Activated CD4-positive, alpha-beta T cell treated with anti-CD3 and anti-CD28 coated beads, Interleukin-10, Interleukin-2, amounts not matched to agents 100 ng/mL and 50 ng/mL, durations not matched to agents 16 hours and 8 hours (primary cell): ENCODE measurements at places on chromosomes 5 and 9.

DNA sequence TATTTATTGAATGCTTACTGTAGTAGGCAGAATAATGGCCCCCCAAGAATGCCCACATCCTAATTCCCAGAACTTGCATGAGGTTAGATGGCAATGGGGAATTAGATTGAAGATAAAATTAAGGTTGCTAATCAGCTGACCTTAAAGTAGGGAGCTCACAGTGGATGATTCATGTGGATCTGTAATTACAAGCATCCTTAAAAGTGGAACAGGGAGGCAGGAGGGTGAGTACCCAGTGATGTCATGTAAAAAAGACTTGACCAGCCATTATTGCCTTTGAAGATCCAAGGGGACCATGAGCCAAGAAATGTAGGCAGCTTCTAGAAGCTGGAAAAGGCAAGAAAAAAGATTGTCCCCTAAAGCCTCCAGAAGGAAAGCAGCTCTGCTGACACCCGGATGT, 71.4 kb downstream of the GABBR2 start:
- DNase-seq: no peak

- no peak for DNase-seq
Observed at GRCh38 chr5:142819825-142820224, 49.6 kb downstream of the ARHGAP26 start.

- DNase-seq: no peak
Observed at GRCh38 chr9:36781533-36781932, 208.8 kb downstream of the MELK start.

- no peak for DNase-seq
Observed at GRCh38 chr5:160833806-160834205, 18.2 kb downstream of the ATP10B start.

DNA sequence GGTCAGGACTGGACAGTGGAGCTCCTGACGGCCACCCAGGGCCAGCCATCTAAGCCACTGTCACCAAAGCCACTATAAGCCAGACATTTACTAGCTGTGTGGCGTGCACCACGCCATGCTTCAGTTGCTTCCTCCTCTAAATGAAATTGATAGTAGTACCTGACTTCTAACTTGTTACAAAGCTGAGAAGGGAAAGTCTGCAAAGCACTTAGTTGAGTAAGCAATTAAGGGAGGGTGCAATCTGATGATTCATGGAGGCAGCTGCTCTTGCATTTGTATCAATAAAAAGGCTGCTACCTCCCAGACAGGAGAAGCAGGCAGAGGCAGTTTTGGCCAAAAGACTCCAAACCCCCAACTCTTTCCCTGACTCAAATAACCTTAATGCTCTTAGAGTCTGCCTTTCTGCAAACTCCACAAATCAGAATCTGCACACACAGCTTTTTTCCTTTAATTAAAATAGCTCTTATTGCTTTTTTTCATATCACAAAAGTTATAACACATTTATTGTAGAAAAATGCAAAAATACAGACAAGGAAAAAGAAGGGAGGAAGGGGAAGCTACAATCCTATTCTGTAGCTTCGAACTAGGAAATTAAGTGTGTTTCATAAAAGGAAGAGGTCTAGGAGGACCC, 19.3 kb upstream of the RAPGEF1 start:
- no peak for DNase-seq

- no peak for DNase-seq
Observed at GRCh38 chr5:128304791-128305190, 221.2 kb downstream of the SLC12A2 start.

DNA sequence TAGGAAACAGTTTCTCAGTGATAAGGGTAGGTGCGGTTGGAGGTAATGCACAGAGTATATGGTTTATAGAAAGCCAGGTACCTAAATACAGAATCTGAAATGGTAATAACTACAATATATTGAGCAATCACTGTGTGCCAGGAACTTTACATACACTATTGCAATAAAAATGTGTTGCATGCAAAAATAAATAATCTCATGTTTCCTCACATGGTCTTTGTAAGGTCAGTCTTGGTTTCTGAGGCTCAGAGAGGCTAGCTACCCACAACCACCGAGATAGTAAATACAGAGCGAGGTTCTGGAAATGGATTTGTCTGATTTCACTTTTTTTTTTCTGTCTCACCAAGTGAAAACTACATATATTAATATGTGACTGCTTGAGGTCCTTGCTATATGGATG, 128.9 kb downstream of the CAMK4 start:
- no peak for DNase-seq

- DNase-seq: peak; percentile 88
Observed at GRCh38 chr9:99118782-99119466, 14.0 kb downstream of the TGFBR1 start.

GRCh38 chr5:1488882-1489680, 34.7 kb downstream of the LPCAT1 start:
- peak; percentile 87 for DNase-seq

GRCh38 chr9:136685790-136686533, 1.3 kb downstream of the AGPAT2 start:
- DNase-seq: no peak

DNA sequence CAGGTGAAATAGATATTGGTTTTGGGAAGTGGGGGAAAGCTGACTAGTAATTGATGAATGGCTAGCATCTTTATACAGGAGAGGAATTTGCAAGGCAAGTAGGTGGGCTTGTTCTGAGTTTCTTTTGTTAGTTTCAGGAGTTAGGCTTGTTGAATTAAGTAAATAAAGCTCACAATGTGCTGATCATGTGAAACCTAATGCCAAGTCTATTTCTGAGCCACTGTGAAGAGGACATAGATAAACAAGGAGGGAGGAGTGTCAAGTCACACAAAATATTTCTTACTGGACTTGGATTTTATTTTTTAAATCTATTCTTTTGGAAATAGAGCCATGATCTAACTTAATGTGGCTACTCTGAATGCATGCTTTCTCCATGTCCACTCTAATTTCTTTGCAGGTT, 19.9 kb downstream of the GDA start:
- no peak for DNase-seq

DNA sequence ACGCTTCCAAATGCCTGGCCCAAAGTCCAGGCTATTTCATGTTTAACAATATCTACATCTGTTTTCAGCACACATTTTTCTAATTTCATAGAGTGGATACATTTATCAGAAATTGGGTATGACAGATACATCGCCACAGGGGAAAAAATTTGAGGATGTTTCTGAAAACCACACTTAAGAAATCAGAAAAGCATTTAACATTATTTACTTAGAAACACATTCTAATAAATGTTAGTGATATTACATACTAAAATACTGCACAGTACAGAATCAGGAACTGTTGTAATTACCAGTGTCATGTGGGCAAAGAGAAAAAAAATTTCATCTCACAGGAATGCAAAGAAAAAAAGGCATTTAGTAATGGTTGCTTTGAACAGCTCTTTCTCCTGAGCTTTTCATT, 310.5 kb upstream of the KIF2A start:
- DNase-seq: no peak

GRCh38 chr5:98187945-98188344, 585.5 kb upstream of the RGMB start:
- DNase-seq: no peak

DNA sequence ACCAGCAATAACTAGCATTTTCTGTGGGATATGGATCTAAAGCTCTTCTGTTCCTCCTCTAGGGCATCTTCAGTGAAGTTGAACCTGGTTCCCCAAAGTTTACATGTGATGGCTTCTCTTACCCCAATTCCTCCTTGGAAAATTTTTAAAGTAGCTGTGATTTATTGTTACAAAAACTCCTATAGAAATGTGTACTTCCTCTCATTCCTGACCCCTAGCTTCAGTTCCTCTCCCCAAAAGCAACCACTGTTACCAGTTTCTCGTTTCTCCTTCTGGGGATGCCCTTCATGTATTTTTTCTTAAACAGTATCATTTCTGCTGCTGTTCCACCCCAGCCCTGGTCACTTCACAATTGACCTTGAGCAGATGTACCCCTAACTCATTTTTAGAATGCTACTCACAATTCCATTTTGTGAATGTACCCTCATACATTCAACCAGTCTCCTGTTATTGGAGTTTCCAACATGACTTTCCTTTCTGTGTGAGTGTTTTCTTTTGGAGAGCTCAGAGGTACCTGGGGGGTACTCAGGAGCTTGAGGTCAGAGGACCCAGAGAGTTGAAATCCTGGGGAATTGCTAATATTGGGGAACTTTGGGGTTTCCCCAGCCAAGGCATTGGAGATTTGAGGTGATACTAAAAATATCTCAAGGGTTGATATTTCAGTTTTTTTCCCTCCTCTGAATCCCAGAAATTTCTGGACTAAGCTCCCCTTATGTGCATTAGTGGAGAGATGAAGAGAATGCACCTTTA, 18.6 kb upstream of the GLRX start:
- DNase-seq: no peak

DNA sequence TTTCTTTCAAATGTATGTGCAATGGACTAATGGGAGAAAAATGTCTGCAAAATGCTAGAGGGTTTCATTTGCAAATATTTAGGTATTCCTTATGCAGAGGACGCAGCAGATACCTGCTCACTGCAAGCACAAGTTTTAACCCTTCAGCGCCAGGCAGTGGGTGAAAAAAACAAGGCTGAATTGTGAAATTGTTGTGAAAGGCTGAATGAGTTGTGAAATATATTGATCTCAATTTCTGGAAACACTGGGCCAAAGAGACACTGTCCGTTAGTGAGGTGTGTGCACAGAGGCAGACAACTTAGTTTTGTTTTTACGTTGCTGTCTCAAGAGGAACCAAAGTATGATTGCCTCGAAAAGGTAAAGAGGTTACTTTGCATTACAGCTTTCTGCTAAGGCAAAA, 18.8 kb downstream of the FUBP3 start:
- DNase-seq: no peak

- no peak for DNase-seq
Observed at GRCh38 chr9:32413424-32413823, 29.0 kb downstream of the ACO1 start.

DNA sequence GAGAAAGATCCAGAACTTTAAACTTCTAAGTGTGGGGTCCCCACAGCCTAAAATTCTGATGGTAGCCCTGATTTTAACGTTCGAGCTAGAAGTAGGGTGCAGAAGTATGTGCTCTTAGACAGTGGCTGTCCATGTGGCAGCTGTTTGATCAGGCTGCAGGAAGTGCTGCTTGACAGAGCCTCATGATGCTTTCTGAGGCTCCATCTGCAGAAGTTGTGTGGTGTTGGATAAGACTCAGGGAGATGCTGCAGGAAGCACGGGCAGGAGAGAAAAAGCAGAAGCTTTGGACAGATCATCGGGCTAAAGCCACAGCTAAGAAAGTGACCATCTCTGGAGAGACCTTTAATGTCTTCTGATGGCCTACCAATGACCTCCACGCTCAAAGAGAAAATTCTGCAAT, 8.1 kb downstream of the MTMR12 start:
- DNase-seq: no peak

GRCh38 chr9:127233550-127233949, 31.0 kb upstream of the GARNL3 start:
- no peak for DNase-seq

- DNase-seq: no peak
Observed at GRCh38 chr5:56507351-56507930, 274.3 kb upstream of the ANKRD55 start.

- peak; percentile 51 for DNase-seq
Observed at GRCh38 chr5:179858241-179858585, 404 bp downstream of the MRNIP start.

GRCh38 chr5:124466011-124466410, 280.4 kb downstream of the ZNF608 start:
- DNase-seq: no peak

- DNase-seq: no peak
Observed at GRCh38 chr5:113232667-113233066, 202.1 kb downstream of the TSSK1B start.

GRCh38 chr5:106392766-106393165, 1278.0 kb downstream of the EFNA5 start:
- no peak for DNase-seq

DNA sequence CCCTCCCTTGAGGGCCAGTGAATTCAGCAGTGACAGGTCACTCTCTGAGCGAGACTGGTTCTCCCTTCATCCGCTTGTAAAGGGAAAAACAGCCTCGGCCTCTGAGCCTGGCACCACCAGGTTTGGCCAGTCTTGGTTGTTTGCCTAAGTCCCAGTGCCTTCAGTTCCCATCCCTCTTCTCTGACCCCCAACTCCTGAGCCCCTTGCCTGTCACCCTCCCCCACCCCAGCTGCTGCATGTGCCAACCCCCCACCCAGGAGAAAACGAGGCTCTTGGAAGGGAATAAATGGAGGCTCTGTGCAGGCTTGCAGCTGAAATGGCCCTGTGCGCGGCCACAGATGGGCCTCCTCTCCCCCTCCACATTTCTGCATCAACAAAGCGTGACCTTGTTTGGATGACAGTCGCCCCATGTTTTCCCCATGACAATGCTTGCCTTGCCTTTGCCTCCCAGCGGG, 3.1 kb downstream of the URM1 start:
- no peak for DNase-seq

GRCh38 chr9:78505546-78505945, 208.6 kb downstream of the PSAT1 start:
- no peak for DNase-seq

DNA sequence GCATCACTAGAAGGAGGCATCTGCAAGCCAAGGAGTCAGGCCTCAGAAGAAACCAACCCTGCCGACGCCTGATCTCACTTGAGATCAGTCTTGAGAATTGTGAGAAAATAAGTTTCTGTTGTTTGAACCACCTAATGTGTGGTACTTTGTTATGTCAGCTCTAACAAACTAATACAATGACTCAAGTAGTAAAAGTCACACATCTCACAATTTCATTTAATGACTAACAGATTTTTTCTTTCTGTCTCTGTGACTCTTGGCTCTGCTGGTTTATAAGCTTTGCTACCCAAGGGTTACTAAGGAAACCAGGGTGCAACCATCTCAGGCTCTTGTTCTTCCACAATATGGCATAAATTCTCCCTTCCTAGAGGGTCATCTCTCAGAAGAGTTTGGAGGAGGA, 315.8 kb upstream of the GRAMD2B start:
- DNase-seq: no peak

DNA sequence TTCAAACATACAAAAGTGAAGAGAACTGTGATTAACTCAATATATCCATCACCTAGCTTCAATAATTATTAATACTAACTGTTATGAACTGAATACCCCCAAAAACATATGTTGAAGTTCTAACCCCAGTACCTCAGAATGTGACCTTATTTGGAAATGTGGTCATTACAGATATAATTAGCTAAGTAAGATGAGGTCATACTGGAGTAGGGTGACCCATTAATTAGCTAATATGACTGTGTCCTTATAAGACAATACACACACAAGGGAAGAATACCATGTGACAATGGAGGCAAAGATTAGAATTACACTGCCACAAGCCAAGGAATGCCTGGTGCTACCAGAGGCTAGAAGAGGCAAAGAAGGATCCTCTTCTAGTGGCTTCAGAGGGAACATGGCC, 7.8 kb downstream of the RRAGA start:
- DNase-seq: no peak

- DNase-seq: no peak
Observed at GRCh38 chr5:876398-877365, 15.9 kb downstream of the BRD9 start.

- no peak for DNase-seq
Observed at GRCh38 chr5:15353086-15353645, 146.8 kb upstream of the FBXL7 start.

- no peak for DNase-seq
Observed at GRCh38 chr5:54087436-54087835, 222.9 kb downstream of the ARL15 start.
